ENCODE measurements at places on chromosomes 7 and 10.

- DNase-seq = peak; percentile 53
- no peaks in the 10 kb centered on the region for H3K36me3 ChIP-seq
- no peak overlapping the region for H3K27ac ChIP-seq
- no peaks in the 10 kb centered on the region for H3K27me3 ChIP-seq
- no peak overlapping the region for H3K4me3 ChIP-seq
- peaks cover 30% of the 10 kb centered on the region for H3K4me1 ChIP-seq
Measured at GRCh38 chr10:61784354-61785133, 117.0 kb upstream of the ARID5B start.

DNA sequence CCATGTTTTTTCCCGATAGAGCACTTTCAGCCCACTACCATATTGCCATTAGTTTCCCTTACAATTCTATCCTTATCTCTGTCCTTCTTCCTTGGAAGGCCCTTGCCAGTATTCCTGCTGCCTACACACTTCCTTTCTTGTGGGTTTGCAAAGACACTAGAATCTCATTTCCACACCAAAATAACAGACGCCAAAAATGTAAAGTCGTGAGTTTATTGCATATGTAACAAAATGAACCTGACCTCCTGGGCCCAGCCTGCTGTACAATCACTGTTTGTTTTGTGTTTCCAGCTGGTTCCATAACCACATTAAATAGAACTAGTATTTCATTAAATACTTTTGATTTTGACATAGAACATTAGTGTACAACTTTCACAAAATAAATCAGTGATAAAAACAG is 116.7 kb downstream of the SMURF1 start:
- DNase-seq = peak; percentile 33
- no peak overlapping the region for H3K27ac ChIP-seq
- peaks cover 43% of the 10 kb centered on the region for H3K36me3 ChIP-seq

DNA sequence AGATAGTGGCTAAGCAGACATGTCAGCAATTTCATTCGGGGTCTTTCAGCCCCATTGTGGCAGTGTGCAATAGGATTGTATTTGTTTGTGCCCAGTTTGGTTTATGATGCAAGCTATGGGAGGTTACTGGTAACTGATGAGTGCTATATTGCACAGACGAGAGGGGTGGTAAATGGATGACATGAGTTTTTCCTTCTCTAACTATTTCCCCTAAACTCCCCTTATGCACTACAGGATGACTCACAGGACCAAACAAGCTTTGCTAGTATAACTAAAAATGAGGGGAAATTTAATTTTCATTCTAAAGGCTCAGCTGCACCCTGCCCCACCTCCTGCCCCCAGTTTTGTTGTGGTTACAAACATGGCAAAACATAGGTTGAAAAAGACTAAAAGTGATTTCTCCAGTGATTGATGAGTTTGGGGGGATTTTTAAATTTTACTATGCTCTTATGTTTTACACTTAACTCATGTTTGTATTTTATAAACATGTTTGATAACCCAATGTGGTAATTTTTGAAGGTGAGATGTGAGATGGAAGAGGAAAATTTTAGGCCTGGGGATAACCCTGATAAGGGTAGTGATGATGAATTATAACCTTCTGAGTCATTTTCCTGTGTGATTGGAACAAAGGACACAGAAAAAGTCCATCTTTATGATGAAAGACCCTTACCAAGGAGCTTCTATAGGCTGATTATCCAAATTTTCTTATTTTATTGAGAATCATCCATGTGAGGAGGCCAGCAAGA is 60.8 kb upstream of the NAMPT start:
- H3K4me1 ChIP-seq = peaks cover 17% of the 10 kb centered on the region
- DNase-seq = peak; percentile 49
- peak overlapping the region; percentile 35 for H3K27ac ChIP-seq
- H3K4me3 ChIP-seq = no peak overlapping the region
- H3K36me3 ChIP-seq = no peaks in the 10 kb centered on the region
- H3K27me3 ChIP-seq = no peaks in the 10 kb centered on the region

DNA sequence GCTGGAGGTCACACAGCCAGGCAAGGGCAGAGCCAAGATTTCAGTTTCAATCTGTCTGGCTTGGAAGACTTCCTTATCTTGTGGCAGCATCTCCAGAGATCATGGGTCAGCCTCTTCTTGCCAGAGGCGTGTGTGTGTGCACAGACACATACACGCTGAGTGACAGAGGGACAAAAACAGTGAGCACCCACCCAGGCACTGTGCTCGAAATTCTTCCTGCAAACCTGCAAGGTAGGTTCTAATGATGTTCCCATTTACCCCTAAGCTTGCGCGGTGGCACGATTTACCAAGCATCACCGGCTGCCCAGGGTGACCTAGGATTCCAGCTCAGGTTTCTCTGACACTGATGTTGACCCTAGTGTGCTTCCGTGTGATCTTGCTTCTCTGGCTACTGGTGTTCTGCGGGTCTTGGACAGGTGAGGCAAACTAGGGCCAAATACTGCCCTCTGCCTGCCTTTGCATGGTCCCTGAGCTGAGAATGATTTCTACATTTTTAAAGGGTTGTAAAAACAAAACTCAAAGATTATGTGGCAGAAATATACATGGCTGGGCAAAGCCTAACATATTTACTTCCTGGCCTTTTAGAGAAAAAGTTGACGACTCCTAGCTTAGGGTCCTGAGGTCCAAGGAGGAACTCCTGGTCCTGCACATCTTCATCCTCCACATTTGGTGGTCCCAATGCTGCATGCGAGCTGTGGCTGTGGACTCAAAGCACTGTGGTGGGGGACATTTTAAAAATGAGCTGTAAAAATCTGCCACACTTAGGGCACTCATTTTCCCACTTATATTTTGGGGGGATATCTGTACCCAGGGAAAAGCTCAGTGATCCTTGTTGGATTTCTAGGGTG is 268.5 kb downstream of the RPS24 start:
- H3K27me3 ChIP-seq = peaks cover 12% of the 10 kb centered on the region
- no peak overlapping the region for H3K27ac ChIP-seq
- H3K4me3 ChIP-seq = peak overlapping the region; percentile 68
- peaks cover 10% of the 10 kb centered on the region for H3K4me1 ChIP-seq
- H3K36me3 ChIP-seq = no peaks in the 10 kb centered on the region

GRCh38 chr10:124478515-124478914 is 16.9 kb downstream of the LHPP start:
- H3K4me3 ChIP-seq = no peak overlapping the region
- H3K4me1 ChIP-seq = no peaks in the 10 kb centered on the region
- no peaks in the 10 kb centered on the region for H3K36me3 ChIP-seq
- no peak overlapping the region for H3K27ac ChIP-seq

GRCh38 chr10:20048161-20048560 is 231.9 kb downstream of the PLXDC2 start:
- H3K27me3 ChIP-seq = no peaks in the 10 kb centered on the region
- no peaks in the 10 kb centered on the region for H3K4me1 ChIP-seq
- DNase-seq = no peak
- H3K36me3 ChIP-seq = no peaks in the 10 kb centered on the region
- no peak overlapping the region for H3K27ac ChIP-seq
- H3K4me3 ChIP-seq = no peak overlapping the region

GRCh38 chr7:106026101-106026500 is 63.0 kb downstream of the CDHR3 start:
- H3K27me3 ChIP-seq = peaks cover 64% of the 10 kb centered on the region
- peaks cover 5% of the 10 kb centered on the region for H3K4me1 ChIP-seq
- H3K27ac ChIP-seq = no peak overlapping the region
- H3K4me3 ChIP-seq = no peak overlapping the region
- no peak for DNase-seq

GRCh38 chr10:71975087-71975870 is 11.1 kb downstream of the CHST3 start:
- H3K4me1 ChIP-seq = peaks cover 65% of the 10 kb centered on the region
- no peak overlapping the region for H3K4me3 ChIP-seq
- no peaks in the 10 kb centered on the region for H3K27me3 ChIP-seq
- no peaks in the 10 kb centered on the region for H3K36me3 ChIP-seq

DNA sequence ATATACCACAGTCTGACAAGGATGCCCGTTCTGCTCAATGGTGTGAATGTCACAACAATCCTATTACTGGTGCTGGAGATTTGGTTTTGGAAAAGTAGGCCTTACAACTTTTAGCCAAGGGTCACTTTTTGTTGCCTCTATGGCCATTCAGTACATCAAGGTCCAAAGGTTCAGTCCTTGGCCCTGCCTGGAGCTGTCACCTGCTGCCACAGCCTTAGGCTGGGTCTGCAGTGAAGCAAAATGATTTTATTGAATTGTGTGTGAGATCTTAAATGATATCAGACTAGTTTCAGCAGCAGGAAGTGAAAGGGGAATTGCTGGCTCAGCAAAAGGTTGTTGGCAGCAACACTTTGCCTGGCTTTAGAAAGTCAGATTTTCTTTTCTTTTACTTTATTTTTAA is 427.6 kb downstream of the THSD7A start:
- DNase-seq = no peak
- no peak overlapping the region for H3K27ac ChIP-seq
- no peaks in the 10 kb centered on the region for H3K27me3 ChIP-seq

DNA sequence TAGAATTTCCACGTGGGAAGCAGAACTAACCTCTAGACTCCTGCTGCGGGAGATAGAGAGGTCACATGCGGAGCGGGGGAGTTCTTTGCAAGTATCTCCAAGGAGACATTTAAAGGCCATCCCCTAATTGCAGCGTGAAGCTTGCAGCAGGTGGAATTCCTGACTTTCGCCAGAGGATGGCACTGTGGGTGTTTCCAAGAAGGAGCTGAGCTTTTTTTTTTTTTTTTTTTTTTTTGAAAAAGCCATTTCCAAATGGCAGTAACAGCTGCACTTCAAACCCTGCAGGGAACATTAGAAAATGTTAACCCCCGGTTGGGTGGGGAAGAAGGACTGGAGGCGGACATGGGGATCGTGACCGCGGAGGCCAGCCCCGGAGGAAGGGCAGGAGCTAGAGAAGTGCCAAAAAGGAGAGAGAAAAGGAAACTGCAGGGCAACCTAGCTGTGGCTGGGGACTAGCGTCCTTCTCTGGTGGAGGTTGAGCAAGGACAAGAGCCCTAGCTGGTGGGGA is 487.7 kb downstream of the TYW1 start:
- no peaks in the 10 kb centered on the region for H3K36me3 ChIP-seq
- peak; percentile 34 for DNase-seq
- H3K27ac ChIP-seq = no peak overlapping the region
- H3K4me3 ChIP-seq = no peak overlapping the region
- H3K27me3 ChIP-seq = no peaks in the 10 kb centered on the region

DNA sequence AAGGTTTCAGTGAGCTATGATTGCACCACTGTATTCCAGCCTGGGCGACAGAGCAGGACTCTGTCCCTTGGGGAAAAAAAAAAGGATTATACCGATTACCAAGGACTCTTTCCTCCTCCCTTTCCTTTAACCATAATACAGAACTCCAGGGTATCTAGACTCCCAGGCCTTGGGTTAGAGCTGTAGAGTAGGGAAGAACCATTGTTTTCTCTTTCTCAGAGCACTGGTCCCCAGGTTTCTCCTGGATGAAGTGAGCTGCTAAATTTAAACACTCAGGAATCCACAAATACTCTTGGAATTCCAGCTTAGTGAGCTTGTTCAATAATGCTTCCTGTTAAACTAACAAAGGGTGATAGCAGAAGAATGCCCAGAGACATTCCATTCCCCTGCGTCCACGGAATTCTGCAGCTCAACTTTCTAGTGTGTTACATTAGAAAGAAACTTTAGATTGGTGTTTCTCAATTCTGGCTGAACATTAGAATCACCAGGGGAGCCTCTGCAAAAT is 14.6 kb upstream of the RPEL1 start:
- no peak overlapping the region for H3K4me3 ChIP-seq
- peak overlapping the region; percentile 95 for H3K27ac ChIP-seq
- peak; percentile 97 for DNase-seq
- no peaks in the 10 kb centered on the region for H3K27me3 ChIP-seq
- H3K36me3 ChIP-seq = no peaks in the 10 kb centered on the region

GRCh38 chr10:47035171-47035818 is 124.1 kb downstream of the PTPN20 start:
- no peaks in the 10 kb centered on the region for H3K36me3 ChIP-seq
- H3K4me3 ChIP-seq = no peak overlapping the region
- no peak overlapping the region for H3K27ac ChIP-seq
- H3K4me1 ChIP-seq = no peaks in the 10 kb centered on the region
- DNase-seq = no peak

- no peak for DNase-seq
- no peaks in the 10 kb centered on the region for H3K36me3 ChIP-seq
- no peaks in the 10 kb centered on the region for H3K27me3 ChIP-seq
- no peaks in the 10 kb centered on the region for H3K4me1 ChIP-seq
Measured at GRCh38 chr7:78179211-78179610, 380.6 kb downstream of the PHTF2 start.

DNA sequence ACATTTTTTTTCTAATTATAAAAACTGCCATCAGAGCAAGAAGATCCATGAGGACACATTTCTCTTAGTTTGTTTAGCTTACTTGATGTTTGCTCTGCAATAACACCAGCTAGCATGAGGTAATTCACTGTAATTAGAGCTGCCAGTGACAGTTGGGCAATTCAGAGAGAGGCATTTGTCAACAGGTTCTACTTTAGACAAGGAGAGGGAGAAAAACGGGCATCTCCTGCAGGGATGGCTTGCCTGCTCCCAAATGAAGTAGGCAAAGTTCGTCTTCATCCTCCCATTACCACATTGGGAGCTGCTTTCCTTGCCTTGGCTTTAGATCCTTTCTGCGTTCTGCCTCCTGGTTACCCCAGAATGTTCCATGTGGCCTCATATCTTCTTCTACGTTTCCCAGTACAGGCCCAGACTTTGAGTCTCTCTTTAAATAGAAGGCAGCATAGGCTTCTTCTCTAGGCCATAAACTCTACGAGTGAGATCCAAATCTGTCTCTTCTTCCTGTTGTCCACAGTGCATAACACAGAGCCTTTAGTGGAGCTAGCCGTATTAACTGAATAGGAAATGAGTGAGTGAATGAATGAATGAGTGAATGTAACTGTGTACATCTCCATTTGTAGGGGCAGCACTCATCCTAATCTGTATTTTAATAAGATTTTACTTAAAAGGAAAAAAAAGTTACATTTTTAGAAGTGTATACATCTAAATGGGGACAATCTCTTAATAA is 21.2 kb downstream of the ASB15 start:
- no peak overlapping the region for H3K27ac ChIP-seq
- H3K4me3 ChIP-seq = no peak overlapping the region
- no peaks in the 10 kb centered on the region for H3K27me3 ChIP-seq

GRCh38 chr7:141071855-141072547 is 1.9 kb upstream of the TMEM178B start:
- H3K27me3 ChIP-seq = peaks cover 37% of the 10 kb centered on the region
- peak overlapping the region; percentile 56 for H3K4me3 ChIP-seq
- H3K36me3 ChIP-seq = no peaks in the 10 kb centered on the region
- H3K27ac ChIP-seq = no peak overlapping the region
- peaks cover 6% of the 10 kb centered on the region for H3K4me1 ChIP-seq

DNA sequence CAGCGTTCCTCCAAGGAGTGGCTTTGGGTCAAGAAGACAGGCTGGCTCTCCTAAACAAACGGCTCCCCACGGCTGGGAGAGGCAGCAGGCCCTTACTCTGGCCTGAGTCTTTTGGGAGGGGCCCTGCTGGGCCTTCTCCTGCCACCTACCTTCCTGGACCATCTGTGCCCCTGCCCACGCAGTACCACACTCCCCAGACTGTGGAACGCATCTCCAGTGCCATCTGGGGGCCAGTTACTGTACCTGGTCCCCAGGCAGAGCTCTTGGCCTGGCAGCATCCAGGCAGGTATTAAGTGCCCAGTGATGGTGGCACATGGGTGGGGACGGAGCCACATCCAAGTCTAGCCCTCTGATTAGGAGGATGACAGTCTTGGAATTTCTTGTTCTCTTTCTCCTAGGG is 14.4 kb downstream of the ALKBH4 start:
- no peaks in the 10 kb centered on the region for H3K36me3 ChIP-seq
- H3K4me1 ChIP-seq = peaks cover 19% of the 10 kb centered on the region
- no peaks in the 10 kb centered on the region for H3K27me3 ChIP-seq
- H3K27ac ChIP-seq = no peak overlapping the region
